ENCODE measurements at places on chromosomes 13 and 19.
A peak's percentile ranks its signal among the peaks of the same experiment; 100 is the strongest.

DNA sequence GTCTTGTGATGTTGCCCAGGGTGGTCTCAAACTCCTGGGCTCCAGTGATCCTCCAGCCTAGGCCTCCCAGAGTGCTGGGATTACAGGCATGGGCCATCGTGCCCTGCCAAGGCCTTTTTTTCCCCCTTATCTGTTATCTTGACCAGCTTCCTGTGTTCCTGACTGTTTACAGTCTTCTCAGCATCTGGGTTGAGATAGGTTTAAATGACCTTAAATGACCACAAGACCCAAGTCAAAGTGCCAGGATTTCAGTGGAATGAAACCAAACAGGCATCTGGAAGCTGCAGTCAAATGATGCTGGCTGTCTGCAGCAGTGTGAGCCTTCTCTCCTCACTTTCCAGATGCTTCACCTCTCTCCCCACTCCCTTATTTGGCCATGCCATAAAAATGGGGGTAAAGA, 114.2 kb upstream of the CLDN10 start:
- DNase-seq: no peak

DNA sequence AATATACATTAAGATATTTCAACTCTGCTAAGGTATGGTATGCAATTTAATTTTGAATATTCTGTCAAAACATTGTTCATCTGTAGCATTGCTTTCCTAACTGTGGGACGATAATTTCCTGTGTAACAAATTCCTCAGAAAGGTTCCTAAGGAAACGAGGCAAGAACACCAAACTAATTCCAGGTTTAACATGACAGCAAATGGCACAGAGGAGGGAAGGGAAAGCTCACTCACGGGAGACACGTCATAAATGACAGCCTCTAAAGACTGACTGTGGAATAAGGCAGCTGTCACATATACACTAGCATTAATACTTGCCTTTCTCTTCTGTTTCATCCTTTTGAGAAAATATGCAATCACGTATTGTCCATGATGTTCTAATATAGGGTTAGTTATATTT, 380.6 kb downstream of the LIG4 start:
- no peak for DNase-seq

GRCh38 chr13:49020328-49020727, 44.6 kb downstream of the FNDC3A start:
- DNase-seq: no peak

- no peak for DNase-seq
These were observed 1.5 kb upstream of the RGCC start for GRCh38 chr13:41455725-41456419.

DNA sequence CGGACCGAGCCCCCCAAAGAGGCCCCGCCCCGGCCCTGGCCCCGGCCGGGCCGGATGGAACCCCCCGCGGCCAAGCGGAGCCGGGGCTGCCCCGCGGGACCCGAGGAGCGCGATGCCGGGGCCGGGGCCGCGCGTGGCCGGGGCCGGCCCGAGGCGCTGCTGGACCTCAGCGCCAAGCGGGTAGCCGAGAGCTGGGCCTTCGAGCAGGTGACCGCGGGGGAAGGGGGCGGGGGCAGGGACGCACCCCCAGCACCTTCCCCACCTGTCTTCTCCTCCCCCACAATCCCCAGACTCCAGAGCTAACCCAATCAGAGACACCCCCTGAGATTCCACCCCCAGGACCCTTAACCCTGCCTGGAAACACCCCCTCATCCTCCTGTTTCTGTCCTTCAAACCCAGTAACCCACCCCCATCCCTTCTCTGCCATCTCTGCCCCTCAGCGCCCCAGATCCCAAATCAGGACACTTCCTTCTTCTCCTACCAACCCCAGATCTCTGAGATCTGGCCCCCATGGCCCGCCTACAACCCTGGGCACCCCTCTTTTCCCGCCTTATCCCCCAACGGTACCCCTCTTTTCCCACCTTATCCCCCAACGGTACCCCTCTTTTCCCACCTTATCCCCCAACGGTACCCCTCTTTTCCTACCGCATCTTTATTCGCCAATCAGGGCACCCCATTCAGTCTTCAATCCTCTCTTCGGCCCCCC, 505 bp downstream of the ZSWIM4 start:
- peak; percentile 56 for DNase-seq

GRCh38 chr13:76884186-76884906, 1.9 kb downstream of the KCTD12 start:
- DNase-seq: no peak

DNA sequence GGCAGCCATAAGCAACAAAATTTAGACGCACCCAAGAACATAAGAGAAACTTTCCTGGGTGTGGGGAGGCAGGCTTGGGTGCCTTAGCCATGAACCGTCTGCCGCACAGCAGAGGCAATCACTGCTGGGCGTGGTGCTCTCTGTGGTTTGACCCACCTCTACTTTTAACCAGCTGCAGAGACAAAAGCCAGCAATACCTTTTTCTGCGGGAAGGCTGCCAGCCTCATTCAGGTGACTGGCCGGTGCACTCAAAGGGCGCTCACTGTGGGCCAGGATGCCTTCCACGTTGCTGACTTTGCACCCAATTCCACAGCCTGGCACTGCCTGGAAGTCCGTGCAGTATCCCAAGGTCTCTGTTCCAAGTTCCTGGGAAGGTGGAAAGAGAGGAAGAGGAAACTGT, 69.1 kb downstream of the ATP7B start:
- no peak for DNase-seq

- peak; percentile 24 for DNase-seq
These were observed 77.9 kb downstream of the GNG7 start for GRCh38 chr19:2624537-2625091.

DNA sequence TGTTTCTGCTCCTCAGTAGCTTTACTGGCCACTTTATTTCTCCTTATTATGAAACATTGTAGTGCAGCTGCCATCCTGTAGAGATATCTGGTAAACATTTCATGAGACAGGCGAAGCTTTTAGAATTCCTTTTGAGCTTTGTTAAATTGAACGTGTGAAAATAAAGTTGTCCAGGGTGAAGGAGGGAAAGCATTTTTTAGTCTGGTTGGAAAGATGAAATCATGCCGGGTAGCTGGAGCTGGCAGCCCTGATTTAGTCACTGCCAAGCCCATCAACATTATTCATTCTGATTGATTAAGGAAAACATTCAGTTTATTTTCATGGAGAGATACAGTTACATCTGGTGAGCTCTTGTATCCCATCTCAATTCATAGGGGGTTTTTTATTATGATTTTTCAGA, 326.2 kb upstream of the GPC6 start:
- no peak for DNase-seq

DNA sequence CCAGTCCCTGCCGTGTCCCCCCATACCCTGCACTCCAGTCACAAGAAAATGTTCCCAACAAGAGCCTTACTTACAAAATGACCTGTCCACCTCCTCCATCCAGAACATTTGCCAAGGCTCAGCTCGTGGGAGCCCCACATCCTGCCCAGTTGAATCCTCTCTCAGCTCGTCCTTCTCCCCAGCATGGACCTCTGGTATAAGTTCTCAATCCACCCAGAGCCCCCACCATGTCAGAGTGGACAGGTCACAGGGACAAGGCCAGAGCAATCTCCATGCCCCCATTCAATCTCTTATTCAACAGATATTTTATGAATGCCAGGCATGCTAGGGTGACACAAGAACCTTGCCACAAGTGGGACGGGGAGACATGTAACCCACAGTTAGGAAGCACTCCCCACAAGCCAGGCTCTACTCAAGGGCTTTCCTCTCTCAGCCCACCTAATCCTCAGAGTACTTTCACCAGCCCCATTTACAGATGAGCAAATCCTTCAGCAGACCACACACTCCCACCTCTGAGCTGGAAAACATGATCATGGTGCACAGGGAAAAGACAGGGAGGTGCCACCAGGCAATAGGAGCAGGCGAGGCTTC, 15.1 kb downstream of the DEDD2 start:
- no peak for DNase-seq

- no peak for DNase-seq
These were observed 2.5 kb downstream of the LYPD3 start for GRCh38 chr19:43462785-43463380.

- DNase-seq: no peak
These were observed 18.7 kb downstream of the PLVAP start for GRCh38 chr19:17358395-17358794.

DNA sequence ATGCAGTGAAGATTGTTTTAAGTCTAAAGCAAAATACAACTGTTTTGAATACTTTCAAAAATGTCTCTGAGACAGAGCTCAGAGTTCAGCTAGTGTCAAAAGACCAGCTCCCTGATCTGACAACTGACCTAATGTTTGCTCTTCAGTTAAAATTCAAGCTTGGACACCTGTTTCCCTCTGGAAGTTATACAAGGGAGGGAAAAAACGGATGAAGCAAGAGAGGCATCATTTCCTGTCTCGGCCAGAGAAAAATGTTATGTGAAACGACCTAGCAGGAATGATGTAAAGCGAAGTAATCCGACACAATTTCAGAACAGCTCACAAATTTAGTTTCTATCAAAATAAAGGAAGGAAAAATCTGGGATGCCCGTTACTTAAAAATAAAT, 59.4 kb downstream of the ZAR1L start:
- DNase-seq: no peak

DNA sequence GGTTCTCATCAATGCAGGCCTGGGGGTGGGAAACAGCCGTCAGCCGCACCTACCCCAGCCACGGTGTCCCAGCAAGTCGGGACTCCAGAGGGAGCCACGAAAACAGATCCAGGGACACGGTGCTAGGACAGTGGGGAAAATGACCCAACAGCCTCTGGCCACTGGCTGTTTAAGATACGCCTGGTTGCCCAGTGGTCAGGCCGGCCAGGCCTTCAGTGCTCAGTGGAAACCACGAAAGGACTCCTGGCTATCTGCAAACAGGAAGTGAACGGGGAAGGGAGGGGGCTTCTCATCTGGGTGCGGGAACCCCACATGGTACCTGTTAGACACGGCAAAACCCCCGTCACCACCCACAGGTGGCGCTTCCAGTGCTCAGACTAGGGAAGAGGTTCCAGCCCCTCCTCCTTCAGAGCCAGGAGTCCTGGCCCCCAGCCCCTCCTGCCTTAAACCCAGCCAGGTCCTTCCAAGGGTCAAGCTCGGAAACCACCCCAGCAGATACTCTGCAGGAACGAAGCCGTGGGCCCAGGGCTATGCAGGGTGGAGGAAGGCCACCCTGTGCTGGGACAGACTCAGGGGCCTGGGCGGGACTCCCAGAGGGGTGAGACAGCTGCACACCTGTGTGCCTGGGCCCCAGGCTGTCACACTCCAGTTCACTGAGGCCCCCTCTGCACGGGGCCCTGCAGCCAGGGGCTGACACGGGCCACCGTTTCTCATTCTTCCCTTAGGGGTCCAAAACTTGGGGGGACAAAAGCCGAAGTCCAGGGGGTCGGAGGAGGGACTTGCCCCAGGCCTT, 4.5 kb downstream of the PPP1R12C start:
- no peak for DNase-seq

DNA sequence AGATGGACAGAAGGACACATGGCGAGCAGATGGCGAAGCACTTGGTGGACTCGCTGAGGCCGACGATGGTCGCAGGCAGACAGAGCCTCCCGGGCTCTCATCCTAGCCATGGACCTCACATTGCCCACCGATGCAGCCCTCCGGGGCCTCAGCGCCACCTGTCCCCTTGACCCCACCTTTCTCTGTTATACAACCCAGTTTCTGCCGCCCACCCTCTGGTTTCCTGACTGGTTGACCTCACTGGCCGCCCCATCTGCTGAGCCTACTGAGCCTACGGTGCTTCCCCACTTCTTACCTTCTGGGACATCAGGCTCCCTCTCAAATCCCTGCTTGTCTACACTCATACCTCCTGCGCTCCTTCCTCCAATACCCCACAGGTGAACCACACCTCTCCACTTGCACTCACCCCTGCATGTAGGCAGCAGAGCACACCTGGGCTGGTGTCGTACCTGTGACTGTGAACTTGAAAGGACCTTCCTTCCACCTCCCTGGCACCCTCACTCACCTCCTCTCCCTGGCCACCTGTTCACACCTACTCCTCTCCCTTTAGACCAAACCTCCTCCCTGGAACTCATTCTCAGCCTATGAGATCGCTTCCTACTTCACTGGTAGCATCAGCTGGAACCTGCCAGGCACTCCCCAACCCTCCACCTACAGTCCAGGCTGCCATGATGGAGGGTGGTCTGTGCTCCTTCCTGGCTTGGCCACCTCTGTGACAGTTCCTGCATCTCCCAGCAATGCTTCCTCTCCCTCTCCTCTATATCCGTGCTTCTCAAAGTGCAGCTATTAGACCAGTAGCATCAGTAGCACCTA, 36.1 kb downstream of the HPN start:
- no peak for DNase-seq

DNA sequence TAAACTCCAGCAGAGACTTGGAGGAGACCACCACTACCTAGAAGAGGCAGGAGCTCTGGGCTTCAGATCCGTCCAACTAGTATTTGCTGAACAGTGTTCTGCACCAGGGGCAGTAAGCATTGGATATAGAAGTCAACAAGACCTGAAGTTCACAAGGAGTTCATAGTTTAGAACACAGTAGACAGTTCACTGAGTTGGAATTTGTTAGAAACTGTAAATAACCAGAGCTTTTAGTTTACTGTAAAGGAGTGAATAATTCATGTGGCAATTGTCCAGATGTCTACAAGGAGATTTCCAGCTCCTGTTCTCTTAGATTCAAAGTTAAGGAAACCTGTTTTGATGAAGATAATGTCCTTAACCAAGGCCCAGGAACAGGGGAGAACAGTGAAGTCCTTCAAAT, 128.9 kb downstream of the COG6 start:
- no peak for DNase-seq

GRCh38 chr13:70448820-70449219, 340.6 kb upstream of the KLHL1 start:
- no peak for DNase-seq

DNA sequence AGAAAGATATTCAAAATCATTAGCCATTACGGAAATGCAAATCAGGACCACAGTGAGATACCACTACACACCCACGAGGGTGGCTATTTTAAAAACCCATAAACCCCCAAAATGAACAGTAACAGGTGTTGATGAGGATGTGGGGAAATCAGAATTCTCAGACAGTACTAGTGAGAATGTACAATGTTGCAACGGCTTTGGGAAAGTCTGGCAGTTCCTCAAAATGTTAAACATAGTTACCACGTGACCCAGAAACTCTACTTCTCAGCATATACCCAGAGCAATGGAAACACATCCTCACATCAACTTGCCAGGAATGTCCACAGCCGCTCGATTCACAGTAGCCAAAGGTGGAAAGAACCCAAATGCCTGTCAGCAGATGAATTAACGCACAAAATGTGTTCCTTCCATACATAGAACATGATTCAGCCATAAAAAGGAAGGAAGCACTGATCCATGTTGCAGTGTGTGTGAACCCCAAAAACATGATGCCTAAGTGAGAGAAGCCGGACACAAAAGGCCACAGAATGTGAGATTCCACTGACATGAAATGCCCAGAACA, 7.0 kb downstream of the PLVAP start:
- DNase-seq: no peak

GRCh38 chr13:73572824-73573223, 514.0 kb downstream of the KLF5 start:
- DNase-seq: no peak

DNA sequence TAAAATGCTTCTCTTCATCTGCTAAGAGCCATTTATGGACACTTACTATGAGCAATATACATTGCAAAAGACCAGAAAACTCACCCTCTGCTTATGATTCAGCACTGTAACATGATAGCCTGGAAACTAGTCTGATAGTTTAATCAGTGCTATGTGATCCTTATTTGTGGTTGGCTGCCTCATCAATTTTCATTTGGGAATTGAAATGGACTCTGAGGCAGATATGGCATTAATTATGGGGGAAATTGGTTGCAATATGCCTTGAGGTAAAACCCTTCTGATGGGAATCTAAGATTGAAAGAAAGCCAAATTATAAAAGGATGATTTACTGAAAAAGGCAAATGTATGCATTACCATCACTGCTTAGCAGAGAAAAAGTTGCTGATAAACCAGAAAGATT, 33.5 kb downstream of the FAM216B start:
- no peak for DNase-seq
